ENCODE measurements at places on chromosomes 5 and 9.

- no peak for DNase-seq
Observed at GRCh38 chr5:53011233-53011632, 22.1 kb downstream of the ITGA2 start.

GRCh38 chr9:6098431-6098830 lies 83.0 kb upstream of the RANBP6 start:
- no peak for DNase-seq

DNA sequence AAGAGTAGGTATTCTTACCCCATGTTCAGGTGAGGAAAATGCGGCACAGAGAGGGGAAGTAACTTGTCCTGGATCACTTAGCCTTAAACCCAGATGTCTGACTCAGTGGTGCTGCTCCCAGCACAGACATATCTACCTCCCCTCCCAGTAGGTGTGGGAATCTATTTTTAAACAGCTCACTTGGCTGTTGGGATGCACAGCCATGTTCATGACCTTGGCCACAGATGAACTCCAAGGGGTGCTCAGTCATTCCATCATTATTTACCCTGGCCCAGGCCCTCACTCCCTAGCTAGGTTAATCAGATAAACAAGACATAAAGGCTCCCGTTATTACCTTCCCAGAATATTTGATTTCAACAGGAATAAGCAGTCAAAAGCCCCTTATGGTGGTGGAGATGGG lies 88.4 kb upstream of the IQGAP2 start:
- no peak for DNase-seq

DNA sequence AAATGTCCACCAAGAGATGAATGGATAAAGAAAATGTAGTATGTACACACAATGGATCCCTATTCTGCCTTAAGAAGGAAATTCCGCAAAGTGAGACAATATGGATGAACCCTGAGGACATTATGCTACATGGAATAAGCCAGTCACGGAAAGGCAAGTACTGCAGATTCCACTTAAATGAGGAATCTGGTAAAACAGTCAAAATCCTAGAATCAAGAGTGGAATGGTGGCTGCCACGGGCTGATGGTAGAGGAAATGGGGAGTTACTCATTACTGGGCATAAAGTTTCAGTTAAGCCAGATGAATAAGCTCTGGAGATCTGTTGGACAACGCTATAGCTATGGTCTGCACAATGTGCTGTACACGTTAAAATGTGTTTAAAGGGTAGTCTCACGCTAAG lies 47.2 kb downstream of the STK10 start:
- DNase-seq, result no peak

DNA sequence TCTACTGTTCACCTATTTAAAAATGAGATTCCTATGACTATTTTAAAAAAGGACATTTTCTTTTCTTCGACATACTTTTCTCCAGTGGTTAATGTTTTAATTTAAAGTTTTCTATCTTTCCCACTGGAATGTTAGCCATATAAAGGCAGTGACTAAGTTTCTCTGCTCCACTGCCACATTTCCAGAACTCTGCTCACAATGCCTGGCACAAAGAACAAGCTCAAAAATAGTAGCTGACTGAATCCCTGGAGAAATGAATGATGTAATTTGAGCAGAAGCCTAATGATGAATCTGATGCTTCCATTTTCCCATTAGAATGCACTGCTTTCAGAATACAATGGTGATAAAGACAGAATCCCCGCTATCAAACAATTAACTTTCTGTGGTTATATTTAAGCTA lies 817.8 kb downstream of the MTRR start:
- DNase-seq, result peak; percentile 32

GRCh38 chr5:177355868-177356168 lies 1.9 kb upstream of the RGS14 start:
- no peak for DNase-seq

DNA sequence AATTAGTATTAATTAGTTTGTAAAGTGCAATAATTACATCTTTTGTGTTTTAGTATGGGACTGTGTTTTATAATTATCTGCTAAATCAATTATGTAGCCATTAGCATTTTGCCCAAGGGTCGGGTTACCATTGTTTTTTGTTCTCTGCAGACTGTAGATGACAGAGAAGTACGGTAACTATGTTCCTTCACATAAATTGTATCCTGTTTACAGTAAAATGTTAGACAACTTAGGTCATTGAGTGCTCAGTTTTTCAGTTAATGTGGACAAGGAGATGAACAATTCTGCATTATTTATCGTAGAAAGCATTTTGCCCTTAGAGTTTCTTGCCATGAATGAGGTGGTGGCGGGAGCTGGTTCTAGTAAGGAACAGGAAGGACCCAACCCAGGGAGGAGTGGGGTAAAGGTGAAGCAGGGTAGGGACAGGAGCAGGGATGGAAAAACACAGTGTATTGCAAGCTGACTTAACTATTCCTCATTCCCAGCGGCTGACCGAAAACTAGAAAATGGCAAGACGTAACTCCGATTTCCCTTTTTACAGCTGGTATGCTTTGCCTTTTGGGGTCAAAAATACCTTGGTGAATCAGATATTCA lies 243.7 kb upstream of the SLC24A2 start:
- DNase-seq, result no peak

DNA sequence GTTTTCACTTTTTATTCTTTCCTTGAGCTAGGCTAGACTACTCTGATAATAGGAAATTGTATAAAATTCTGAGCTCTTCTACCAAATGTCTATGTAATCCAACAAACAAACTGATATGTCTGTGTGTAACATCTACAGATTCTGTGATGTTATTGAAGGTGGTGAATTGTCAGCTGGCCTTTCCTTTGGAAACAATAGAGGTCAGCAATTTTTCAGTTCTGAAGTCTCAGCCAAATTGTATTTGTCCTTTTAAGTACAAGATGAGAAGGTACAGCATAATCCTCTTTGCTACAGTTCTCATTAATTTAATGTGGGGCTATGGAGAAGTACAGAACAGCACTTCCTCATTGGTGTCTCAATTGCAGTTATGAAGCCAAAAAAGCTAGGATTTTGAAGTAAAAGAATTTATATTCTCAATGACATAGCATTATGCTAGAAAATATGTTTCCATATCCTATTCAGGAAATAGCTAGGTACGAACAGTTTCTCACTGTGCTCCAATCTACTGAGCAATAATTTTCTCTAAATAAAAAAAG lies 198.0 kb downstream of the HINT1 start:
- no peak for DNase-seq

DNA sequence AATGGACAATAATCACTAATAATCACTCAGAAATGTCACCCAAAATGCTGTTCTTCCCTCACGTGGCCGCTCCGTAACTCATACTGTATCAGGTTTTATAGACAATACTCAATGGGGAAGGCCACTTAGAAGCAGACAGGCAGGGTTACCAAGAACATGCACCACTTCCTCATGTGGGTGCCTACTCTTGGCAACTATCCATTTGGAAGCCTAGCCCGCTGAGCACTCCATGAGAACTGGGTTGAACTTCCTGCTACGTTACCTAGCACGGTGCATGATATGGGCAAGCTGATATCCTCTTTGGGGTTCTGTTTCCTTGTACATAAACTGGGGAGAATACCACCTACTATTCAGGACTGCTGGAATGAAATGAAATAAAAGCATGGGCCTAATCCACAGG lies 14.3 kb downstream of the DAP start:
- DNase-seq, result no peak

Measured in fibroblast of the conjunctiva (primary cell).